ENCODE measurements at places on chromosomes 1 and 21.
A peak's percentile ranks its signal among the peaks of the same experiment; 100 is the strongest.

DNA sequence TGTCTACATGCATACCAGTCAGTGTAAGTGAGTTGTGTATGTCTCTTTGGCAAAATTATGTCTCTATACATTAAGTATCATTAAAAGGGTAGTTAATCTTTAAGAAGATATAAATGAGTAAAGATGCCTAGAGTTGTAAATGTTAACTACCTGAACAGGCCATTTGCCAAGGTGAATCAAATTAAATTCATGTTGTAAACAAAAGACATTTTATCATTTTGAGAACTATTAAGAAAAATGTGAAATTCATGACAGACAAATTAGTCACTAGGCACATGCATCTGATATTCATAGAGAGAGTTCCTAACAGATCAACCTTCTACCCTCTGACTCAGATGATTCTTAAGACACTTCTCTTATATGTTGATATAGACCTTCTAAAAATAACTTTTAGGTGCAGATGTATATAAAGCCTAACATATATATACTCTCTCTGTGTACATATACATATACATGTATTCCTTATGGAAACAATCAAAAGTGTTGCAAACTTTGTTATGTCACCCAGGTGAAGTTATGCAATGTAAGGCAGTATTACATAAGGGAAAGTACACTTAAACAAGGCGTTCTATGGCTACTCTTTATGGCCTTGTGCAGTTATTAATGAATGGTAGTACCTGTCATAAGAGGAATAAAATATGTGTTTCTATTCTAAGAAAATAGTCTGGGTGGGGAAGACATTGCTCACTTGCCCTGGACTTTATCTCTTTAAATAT, at the start of gene TMPRSS15:
Gene TMPRSS15 (minus strand): TSS at position 51 of the 716 bp plus-strand sequence. CDS start 163 bp downstream, outside the sequence.
- no peak for DNase-seq

DNA sequence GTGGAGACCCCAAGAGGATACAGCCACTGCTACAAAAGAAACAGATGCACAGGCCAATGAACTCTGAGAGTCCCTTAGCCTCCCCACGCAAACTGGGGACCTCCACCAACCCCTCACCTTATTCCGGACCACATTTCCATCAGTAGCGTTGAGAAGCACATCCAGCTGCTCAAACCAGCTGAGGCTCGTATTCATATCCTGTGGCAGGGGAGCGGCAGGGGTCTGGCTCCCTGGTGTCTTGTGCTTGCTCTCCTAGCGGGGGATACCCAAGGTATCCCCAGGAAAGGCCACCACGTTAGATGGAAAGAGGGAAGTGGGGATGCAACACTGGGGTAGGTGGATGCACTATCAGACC, 481 bp downstream of the CCDC163 start:
- DNase-seq, result peak; percentile 24

- peak; percentile 30 for DNase-seq
These were observed 13.5 kb downstream of the CITED4 start for GRCh38 chr1:40848530-40849189.

DNA sequence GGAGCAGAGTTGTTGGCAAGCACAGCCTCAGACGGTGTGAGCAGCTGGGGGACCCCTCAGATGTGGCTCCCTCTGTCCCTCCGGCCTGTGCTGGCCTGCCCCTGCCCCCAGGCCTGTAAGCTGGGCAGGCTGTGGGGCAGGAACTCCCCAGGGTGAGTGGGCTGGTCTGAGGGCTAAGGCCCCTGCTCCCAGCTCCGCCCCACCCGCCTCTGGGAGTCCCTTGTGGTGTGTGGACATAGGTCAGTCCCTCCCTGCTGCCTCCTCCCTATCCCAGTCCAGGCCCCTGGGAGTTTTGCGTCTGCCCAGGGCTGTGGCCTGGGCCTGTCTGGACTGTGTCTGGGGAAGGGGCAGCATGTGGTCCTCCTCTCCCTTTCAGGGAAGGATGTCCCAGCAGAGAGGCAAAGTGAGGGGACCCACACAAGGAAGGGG, 3.6 kb upstream of the VWA1 start:
- DNase-seq, result peak; percentile 70

GRCh38 chr1:14607295-14607694, 8.8 kb downstream of the KAZN start:
- DNase-seq, result no peak

DNA sequence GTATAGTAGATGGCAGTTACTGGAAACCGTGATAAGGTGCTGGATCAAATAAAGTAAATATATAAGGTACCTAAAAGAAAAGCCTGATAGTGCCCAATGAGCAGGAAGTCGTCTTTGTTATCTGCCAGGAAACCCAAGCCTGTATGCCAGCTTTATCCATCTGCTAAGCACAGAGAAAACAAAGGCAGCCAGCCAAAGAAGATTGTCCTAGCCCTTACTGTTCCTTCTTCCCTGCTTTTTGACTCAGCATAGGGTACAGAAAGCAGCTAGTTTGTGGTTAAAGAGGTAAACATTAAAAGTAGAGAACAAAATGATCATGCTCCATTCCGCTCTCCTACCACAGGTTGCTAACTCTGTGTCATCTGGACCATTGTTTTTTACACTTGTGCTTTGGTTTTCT, 10.1 kb downstream of the KRTAP22-2 start:
- DNase-seq, result no peak

DNA sequence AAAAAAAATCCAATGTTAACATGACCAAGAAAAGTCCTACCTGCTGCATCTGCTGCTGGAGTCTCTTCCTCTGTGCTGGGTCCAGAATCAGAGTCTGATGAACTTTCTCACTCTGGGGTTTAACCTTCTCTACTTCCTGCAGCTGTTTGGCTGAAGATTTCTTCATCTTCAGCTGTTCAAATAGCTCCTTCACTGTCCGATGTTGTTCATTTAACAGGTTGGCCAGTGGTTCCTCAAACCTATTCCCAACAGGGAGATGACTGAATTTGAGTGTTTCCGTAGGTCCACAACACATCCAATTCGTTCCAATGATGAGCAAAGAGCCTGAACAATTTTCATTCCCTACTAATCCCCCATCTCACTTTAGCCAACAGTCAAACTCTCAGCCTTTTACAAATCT, 79.4 kb downstream of the GON4L start:
- DNase-seq, result no peak

GRCh38 chr1:54537611-54538010, 10.4 kb upstream of the ACOT11 start:
- DNase-seq, result no peak

DNA sequence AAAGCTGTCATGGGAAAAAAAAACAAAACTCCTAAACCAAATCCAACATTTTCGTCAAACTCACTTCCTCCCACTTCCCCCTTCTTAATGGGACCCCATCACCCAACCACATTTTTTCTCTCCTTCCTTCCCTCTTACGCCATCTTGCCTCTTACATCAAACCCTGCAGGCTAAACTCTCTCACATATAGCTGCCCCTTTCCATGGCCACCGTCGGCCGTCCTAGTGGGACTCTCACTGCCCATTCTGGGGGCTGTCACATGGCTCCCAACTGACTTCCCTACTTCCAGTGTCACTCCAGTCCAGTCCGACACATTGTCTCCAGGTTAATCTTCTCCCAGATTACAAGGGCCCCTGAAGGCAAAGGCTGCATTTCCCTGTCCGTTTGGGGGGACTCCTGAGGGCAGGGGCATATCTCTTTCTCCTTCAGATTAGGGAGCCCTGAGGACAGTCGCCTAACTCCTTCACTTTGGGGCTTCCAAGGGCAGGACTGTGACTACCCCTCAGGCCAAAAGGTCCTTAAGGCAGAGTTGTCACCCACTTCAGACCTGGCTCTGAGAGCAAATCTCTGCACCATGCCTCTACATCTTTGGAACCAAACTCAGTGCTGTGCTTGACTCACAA, 658 bp downstream of the UBXN11 start:
- no peak for DNase-seq

DNA sequence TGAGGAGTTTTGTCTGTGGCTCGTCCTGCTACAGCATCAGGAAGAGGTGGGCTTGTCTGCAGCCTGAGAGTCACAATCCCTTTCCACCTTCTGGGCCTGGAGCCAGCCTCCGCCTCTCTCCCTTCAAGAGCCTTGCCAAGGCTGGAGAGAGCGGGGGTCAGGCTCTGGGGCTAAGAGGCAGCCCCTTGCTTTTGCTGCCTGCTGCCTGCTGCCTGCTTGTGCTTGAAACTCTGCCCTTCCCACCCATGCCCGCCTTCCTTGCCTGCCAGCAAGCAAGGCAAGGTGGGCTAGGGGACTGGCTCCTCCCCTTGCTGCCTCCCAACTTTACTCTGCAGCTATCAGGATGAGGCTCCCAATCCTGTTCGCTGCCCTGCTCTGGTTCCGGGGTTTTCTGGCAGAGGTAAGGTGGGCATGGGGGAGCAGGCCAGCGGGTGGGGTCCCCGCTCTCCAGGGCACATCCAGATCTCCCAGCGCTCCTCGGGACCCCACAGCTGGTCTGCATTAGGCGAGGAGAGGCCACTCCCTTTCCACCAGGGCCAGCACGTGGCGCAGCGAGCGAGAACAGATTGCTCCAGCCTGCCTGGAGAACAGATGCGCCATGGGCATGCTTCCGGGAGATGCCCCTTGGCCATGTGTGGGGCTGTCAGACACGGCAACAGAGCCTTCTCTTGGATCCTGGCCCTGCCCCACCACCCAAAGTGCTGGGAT, 7.5 kb upstream of the PTPN7 start:
- no peak for DNase-seq
